ENCODE measurements at places on chromosomes 2 and 18.

- no peak for DNase-seq
Measured at GRCh38 chr2:12120281-12121150, 374.1 kb downstream of the LPIN1 start.

DNA sequence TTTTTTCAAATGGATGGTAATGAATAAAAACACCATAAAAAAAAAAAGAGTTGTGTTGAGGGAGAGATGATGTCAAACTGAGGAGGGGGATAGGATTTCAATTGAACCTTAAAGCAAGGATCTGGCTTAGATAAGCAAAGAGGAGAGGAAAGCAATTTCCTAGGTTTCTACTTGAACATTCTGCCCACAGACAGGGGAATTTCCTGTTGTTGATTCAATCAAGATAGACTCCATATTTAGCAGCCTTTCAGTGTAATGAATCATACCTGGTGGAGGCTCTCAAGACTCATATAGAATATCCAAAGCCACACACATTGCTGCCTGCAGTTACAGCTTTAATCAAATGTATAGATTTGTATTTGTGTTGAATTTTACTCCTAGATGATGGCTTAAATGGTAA lies 294.4 kb upstream of the PIK3C3 start:
- DNase-seq: no peak

DNA sequence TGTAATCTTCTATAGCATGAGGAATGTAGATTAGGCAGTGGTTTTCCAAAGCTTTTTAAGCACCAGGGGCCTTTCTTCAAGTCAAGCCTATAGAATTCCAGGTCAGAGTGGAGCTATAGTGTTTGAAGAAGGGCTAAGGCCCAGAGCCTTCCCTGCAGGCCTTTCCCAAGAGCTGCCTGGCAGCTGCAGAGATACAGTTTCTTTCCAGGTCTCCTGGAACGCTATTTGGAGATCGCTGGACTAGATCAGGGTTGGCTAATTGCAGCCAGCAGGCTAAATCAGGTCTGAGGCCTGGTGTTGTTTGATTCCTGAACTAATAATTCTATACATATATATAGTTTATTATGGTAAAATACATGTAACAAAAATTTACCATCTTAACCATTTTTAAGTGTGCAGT lies 319.0 kb upstream of the SPRED2 start:
- no peak for DNase-seq

- no peak for DNase-seq
Measured at GRCh38 chr2:36556842-36557241, 41.1 kb downstream of the FEZ2 start.

DNA sequence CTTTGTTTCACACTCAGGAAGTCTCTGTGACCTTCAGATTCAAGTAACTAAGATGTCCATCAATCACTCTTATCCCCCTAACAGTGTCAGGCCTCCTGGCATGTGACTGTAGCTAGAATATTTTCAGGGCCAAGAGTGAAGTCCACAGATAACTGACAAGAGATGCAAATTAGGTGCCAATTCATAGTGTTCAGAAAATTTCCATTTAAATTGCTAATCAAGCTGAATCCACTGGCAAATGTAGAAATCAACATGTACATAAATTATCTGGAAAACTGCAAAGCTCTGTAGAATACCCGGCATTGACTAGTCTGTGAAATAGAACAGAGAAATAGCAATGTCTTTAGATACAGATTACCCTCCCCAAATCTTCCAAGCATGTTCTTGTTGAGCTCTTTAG lies 38.6 kb upstream of the ARL4C start:
- DNase-seq: no peak

DNA sequence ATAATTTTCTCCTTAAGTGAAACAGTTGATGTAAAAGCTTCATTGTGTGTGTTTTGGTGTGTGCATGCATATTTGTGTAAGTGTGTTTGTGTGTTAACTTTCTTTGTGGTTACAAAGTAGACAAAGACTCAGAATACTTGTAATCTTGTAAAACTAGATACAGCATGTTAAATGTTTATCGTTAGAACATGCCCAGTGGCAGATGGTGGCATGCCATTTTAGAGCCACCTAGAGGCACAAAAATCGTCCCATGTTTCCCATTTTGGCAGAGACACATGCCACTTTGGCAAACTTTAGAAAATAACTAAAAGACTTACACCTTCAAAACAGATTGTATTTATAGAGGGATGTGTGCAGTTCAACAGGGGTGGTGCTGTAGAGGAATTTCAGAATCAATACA lies 224.1 kb downstream of the LRP1B start:
- no peak for DNase-seq

- no peak for DNase-seq
Measured at GRCh38 chr2:137321566-137321965, 556.2 kb downstream of the THSD7B start.

DNA sequence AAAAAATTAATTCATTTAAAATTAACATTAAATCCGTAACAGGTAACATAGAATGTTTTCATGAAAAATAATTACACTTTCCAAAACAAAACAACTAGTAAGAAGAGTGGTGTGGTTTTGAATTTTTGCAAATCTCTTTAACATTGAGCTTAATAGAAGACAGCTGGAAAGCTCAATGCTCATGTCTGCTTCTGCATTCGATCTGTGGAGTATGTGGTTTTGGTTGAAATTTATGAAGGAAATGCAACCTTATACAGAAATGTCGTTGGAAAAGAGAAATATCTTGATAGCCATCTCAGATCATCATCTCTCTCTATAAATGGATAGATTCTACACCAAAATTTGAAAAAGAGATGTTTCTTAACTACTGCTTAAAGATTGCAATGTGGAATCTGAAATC lies 17.3 kb upstream of the FHL2 start:
- no peak for DNase-seq

All from C1 segment of cervical spinal cord (tissue), 14 donors.